NCI-H460 (cell line): ENCODE measurements at places on chromosomes 1 and 21.

- DNase-seq = no peak
Measured at GRCh38 chr1:40783001-40783905, at the start of gene KCNQ4. Gene KCNQ4 (plus strand): TSS chr1:40783787. CDS start chr1:40784094, 307 bp downstream.

- DNase-seq = no peak
Measured at GRCh38 chr1:22582661-22583635, 19.7 kb downstream of the EPHA8 start.

GRCh38 chr1:225859151-225859550 lies 23.0 kb downstream of the TMEM63A start:
- DNase-seq = no peak

DNA sequence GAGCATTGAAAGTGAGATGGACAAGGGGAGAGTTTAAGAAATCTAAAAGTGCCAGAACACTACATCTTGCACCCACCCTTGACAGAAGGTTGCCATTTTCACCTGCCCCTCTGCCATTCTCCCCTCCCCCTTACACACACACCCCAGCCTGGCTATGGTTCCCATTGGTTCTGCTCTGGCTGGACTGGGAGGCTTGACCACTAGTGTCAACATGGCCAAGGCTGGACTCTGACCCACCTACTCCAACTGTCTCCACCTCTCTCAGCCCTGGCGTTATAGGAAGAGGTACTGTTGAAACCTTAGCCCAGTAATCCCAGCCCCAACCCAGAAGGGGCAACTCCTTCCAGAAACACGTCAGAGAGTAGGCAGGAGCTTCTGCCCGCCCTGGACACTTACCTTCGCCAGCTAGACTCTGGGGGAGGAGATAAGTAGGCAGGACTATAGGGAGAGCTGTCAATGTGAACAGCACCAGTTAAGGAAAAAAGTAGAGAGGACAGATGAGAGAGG lies 4.5 kb downstream of the CRTC2 start:
- no peak for DNase-seq

DNA sequence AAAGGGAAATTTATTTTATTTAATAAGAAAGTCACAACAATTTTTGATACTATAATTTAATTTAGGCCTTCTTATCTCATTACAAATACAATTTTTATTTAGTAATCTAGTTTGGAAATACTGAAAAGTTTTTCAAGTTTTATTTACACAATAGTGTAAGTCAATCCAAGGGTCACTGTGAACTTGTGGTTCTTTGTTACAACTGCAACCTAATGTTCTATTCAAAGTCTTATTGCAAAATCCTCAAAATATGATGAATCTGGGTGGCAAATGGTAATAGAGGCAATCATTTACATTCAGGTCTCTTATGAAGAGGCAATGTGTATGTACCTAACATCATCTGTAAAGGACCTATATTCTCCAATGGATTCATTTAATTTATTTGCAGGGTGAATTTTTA lies 421.2 kb downstream of the DPYD start:
- DNase-seq = no peak
